Progenitor cell of endocrine pancreas (in vitro differentiated cells): ENCODE measurements at places on chromosomes 6 and 20.

GRCh38 chr20:14193885-14194284, 143.5 kb downstream of the FLRT3 start:
- no peak overlapping the region for H3K4me3 ChIP-seq
- no peaks in the 10 kb centered on the region for H3K36me3 ChIP-seq
- no peak overlapping the region for H3K27ac ChIP-seq
- H3K4me1 ChIP-seq = peaks cover 22% of the 10 kb centered on the region
- no peak for DNase-seq

- H3K27me3 ChIP-seq = peaks cover 3% of the 10 kb centered on the region
- H3K4me1 ChIP-seq = peaks cover 4% of the 10 kb centered on the region
- no peak overlapping the region for H3K27ac ChIP-seq
- H3K36me3 ChIP-seq = no peaks in the 10 kb centered on the region
- no peak for DNase-seq
- H3K4me3 ChIP-seq = no peak overlapping the region
These were observed 37.1 kb downstream of the SUN5 start for GRCh38 chr20:32966881-32967781.

DNA sequence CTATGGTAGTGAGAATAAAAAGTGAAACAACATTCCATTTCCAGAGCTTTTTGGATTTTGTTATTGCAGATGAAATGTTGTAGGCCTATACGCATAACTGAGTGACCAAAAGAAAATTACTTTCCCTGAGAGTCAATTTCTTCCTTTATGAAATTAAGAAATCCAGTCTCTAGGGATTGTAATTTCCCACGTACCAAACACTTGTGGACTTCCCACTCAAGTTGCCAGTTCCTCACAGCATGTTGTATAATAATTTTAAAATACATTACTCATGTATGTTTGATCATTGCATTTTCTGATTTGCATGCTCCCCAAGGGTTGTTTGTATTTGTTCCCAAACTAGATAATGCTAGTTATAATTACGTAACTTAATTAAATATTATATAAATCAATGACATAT, 12.0 kb upstream of the PRDM1 start:
- H3K4me1 ChIP-seq = peaks cover 18% of the 10 kb centered on the region
- peaks cover 13% of the 10 kb centered on the region for H3K27me3 ChIP-seq
- H3K4me3 ChIP-seq = no peak overlapping the region

DNA sequence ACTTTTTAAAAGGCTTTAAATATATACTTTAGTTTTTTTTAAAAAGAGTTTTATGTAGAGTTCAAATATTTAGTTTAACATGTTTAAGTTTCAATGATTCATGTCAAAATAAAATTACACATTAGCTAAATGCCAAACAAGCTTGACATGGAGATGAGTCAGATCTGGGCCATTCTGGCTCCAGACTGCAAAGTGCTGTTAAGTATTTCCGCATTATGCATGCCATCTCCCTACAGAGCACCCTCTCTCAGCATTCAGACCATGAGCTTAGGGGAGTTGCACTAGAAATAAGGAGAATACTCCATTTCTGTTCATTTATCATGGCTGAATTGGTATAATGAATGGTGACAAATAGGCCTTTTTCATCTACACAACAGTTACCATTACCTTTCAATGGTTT, 21.5 kb upstream of the HS3ST5 start:
- no peak for DNase-seq
- H3K4me1 ChIP-seq = peaks cover 3% of the 10 kb centered on the region
- H3K27ac ChIP-seq = no peak overlapping the region
- no peaks in the 10 kb centered on the region for H3K36me3 ChIP-seq

DNA sequence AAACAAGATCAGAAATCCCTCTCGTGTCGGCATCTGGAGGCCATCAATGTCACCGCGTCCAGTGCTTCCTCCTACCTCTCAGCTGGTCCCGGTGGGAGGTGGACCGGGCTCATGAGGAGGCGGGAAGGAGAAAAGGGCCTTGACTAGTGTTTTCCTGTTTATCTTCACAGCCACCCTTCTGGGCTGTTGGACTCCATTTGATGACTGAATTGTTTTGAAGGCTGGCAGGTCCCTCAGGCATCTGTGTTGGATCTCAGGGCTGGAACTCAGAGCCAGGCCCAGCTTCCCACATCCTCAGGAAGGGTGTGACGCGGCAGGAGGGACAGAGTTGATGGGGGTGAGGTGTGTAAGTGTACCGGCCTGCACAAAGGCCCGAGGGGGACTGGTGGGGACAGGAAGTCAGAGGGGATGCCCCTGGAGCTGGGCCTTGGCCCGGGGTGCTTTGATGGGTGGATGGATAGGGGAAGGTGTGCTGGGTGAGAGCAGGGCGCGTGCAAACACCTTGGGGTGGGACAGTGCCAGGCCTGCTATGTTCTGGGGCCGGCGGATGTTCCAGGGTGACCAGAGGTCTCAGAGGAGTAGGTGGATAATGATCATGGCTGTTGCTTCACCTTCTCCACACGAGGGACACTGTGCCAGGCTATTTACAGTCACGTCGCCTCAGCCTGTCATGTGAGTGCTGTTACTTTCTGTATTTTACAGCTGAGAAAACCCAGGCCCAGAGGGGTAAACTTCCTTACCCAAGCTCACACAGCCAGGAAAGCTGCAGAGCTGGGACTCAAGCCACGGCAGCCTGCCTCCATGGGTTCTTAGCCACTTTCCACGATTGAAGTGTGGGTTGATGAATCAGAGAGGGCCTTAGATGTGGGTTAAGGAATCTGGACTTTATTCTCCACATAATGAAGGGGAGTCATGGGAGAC, 17.9 kb upstream of the CHMP4B start:
- DNase-seq = no peak
- no peak overlapping the region for H3K27ac ChIP-seq
- no peaks in the 10 kb centered on the region for H3K27me3 ChIP-seq
- peaks cover 7% of the 10 kb centered on the region for H3K36me3 ChIP-seq
- peaks cover 22% of the 10 kb centered on the region for H3K4me1 ChIP-seq

DNA sequence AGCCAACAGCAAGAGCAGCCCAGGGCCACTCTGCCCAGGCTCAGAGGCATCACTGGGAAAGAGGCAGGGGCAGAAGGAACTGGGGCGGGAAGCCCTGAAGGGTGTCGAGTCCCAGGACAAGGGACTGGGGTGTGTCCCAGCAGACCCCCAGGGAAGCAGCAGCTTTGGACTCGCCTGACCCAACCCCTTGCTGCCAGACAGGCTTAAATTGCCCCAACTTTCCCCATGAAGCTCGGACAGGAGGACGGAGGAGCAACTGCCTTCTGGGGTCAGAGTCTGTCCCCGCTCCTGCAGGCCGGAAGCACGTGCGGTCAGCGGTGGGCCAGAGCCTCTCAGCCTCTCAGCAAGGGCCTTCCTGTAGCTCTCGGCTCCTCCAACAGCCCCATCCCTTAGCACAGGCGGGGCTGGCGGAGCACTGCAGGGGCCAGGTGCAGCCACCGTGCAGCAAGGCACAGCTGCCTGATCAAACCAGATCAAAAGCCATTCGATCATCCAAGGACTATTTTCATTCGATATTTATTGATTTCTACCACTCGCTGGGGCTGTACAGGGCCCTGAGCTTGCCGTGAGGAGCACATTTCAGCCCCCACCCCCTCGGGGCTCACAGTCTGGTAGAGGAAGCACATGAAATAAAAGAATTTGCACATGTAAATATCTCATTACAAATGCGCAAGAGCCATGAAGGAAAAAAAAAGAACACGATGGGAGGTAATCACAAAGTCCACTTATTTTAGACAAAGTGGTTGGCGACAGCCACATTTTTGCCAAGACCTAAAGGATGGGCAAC, 31.8 kb upstream of the STX16 start:
- DNase-seq = no peak
- H3K27me3 ChIP-seq = peaks cover 34% of the 10 kb centered on the region
- no peak overlapping the region for H3K27ac ChIP-seq
- H3K36me3 ChIP-seq = no peaks in the 10 kb centered on the region
- H3K4me1 ChIP-seq = no peaks in the 10 kb centered on the region
- no peak overlapping the region for H3K4me3 ChIP-seq

DNA sequence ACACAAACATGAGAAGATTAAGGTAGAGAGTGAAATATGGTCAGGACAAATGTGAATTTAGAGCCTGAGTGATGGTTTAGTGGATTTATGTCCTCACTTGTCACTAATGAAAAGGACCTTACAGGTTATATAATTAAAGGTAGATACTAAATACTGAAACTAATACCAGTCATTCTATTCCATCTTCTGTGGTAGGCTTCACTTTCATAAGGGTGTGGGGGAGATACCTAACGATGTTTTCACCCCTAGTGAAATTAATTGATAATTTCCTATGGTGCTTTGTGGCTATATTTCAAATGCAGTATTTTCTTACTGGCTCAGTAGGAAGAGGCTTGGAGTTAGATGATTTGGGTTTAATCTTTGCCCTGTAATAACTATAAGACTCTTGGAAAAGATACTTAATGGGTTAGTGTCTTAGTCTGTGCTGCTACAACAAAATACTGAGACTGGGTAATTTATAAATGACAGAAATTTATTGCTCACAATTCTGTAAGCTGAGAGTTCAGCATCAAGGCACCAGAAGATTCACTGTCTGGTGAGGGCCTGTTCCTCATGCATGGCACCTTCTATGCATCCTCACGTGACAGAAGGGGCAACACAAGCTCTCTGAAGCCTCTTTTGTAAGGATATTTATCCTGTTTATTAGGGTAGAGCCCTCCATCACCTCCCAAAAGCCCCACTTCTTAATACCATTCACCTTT, 21.3 kb downstream of the RNF217 start:
- no peak overlapping the region for H3K27ac ChIP-seq
- peaks cover 18% of the 10 kb centered on the region for H3K4me1 ChIP-seq
- H3K27me3 ChIP-seq = no peaks in the 10 kb centered on the region
- DNase-seq = no peak
- no peak overlapping the region for H3K4me3 ChIP-seq

GRCh38 chr6:51464956-51465355, 622.5 kb downstream of the PKHD1 start:
- H3K4me1 ChIP-seq = peaks cover 17% of the 10 kb centered on the region
- H3K27me3 ChIP-seq = peaks cover 3% of the 10 kb centered on the region
- no peak overlapping the region for H3K4me3 ChIP-seq

GRCh38 chr6:161139766-161140553, 133.9 kb downstream of the AGPAT4 start:
- no peak for DNase-seq
- H3K4me1 ChIP-seq = no peaks in the 10 kb centered on the region
- no peaks in the 10 kb centered on the region for H3K27me3 ChIP-seq
- no peak overlapping the region for H3K4me3 ChIP-seq
- H3K36me3 ChIP-seq = peaks cover 23% of the 10 kb centered on the region

- DNase-seq = no peak
- no peaks in the 10 kb centered on the region for H3K27me3 ChIP-seq
- peaks cover 7% of the 10 kb centered on the region for H3K4me1 ChIP-seq
These were observed 125.2 kb downstream of the SULF2 start for GRCh38 chr20:47659904-47660601.

DNA sequence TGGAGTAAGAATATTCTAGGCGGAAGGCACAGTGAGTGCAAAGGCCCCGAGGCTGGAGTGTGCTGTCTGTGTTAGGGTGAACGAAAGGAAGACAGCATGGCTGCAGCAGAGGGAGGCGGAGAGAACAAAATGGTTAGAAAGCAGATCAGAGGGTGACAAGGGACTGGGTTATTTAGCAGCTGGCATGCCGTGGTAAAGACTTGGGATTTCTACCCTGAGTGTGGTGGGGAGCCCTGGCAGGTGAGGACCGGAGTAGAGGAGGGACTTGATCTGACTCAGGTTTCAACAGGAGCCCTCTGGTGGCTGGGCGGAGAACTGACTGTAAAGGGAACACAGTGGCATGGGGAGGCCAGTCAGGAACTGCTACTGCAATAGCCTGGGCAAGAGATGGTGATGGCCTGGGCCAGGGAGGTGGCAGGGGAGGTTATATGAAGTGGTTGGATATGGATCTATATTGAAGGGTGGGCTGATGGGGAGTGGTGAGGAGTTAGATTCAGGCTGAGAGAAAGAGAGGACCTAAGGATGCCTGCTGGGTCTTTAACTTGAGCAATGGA, 38.0 kb downstream of the PIM1 start:
- no peaks in the 10 kb centered on the region for H3K36me3 ChIP-seq
- peaks cover 11% of the 10 kb centered on the region for H3K27me3 ChIP-seq
- no peak overlapping the region for H3K4me3 ChIP-seq
- no peak overlapping the region for H3K27ac ChIP-seq
- H3K4me1 ChIP-seq = no peaks in the 10 kb centered on the region

DNA sequence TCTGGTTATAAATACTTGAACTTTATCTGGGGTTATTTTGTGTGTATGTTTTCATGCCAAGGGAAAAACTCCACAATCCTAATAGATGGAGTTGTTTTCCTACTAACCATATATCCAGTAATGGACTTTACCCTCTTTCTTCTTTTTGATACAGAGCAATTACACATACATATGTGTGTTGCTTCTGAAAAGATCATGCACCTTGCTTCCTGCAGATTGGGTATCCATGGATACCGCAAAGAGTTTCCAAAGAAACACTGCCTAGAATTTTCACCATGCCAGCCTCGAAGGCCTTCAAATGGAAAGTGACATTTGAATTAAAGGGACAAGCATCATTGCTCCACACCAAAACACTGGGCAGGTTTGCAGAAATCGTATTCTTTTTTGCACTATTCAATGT, 26.8 kb downstream of the HDDC2 start:
- no peaks in the 10 kb centered on the region for H3K4me1 ChIP-seq
- DNase-seq = no peak
- no peak overlapping the region for H3K27ac ChIP-seq
- H3K4me3 ChIP-seq = no peak overlapping the region
- H3K36me3 ChIP-seq = peaks cover 18% of the 10 kb centered on the region

DNA sequence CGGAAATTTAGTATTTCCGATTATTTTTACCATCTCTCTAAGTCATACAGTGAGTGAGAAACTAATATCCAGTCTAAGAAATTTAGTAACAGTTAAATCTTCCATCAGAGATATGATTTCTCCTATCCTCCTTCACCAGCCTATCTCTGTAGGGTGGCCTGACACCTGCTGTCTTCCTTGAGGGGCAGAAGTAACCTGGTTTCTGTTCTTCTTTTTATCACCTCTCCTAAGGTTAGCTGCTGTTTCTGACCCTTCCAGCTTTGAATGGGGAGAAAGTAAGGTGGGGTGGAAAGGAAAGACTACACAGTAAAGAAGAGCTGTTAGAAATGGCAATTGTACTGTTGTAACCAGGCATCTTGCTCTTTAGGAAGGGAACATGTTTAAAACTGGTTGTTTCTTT, 447.7 kb downstream of the PHF3 start:
- H3K4me1 ChIP-seq = peaks cover 4% of the 10 kb centered on the region
- no peak for DNase-seq
- no peak overlapping the region for H3K27ac ChIP-seq
- H3K36me3 ChIP-seq = no peaks in the 10 kb centered on the region
- peaks cover 16% of the 10 kb centered on the region for H3K27me3 ChIP-seq
- no peak overlapping the region for H3K4me3 ChIP-seq
